WTC11 (cell line): ENCODE measurements at places on chromosomes 16 and 17. TPM values are rescaled to one million over a fixed set of nuclear protein-coding genes. Genes with fewer than 3 reads are reported as not detected.
A peak's percentile ranks its signal among the peaks of the same experiment; 100 is the strongest.

- no peak overlapping the region for H3K4me3 ChIP-seq
- H3K4me1 ChIP-seq: no peaks in the 10 kb centered on the region
- no peak overlapping the region for H3K27ac ChIP-seq
- no peaks in the 10 kb centered on the region for H3K27me3 ChIP-seq
- no peak for DNase-seq
Observed at GRCh38 chr17:5429191-5429887, 9.4 kb downstream of the RPAIN start.

DNA sequence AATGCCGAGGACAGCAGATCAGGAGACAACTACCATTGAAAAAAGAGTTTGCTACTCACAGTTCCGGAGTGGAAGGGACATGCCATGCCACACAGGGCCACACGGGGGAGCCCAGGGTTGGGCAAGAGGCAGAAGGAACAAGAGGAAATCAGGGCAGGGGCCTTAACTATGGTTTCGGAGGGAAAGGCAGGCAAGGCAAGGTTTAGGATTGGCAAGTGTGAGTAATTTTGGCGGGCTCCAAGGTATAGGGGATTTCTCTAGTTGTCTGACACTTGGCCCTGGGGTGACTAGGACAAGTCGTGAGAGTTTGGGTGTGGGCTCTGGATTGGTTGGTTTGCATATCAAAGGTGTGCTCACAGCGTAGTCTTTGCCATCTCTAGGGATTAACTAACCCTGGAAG lies 27.0 kb upstream of the NTN1 start:
- DNase-seq: peak; percentile 93
- H3K27ac ChIP-seq: no peak overlapping the region
- H3K4me1 ChIP-seq: peaks cover 18% of the 10 kb centered on the region
- peaks cover 5% of the 10 kb centered on the region for H3K27me3 ChIP-seq
- H3K36me3 ChIP-seq: no peaks in the 10 kb centered on the region
- H3K4me3 ChIP-seq: no peak overlapping the region

GRCh38 chr17:80615376-80615775 lies 70.7 kb downstream of the RPTOR start:
- H3K27ac ChIP-seq: no peak overlapping the region
- H3K4me1 ChIP-seq: peaks cover 22% of the 10 kb centered on the region
- no peaks in the 10 kb centered on the region for H3K27me3 ChIP-seq
- no peak for DNase-seq
- no peaks in the 10 kb centered on the region for H3K36me3 ChIP-seq

DNA sequence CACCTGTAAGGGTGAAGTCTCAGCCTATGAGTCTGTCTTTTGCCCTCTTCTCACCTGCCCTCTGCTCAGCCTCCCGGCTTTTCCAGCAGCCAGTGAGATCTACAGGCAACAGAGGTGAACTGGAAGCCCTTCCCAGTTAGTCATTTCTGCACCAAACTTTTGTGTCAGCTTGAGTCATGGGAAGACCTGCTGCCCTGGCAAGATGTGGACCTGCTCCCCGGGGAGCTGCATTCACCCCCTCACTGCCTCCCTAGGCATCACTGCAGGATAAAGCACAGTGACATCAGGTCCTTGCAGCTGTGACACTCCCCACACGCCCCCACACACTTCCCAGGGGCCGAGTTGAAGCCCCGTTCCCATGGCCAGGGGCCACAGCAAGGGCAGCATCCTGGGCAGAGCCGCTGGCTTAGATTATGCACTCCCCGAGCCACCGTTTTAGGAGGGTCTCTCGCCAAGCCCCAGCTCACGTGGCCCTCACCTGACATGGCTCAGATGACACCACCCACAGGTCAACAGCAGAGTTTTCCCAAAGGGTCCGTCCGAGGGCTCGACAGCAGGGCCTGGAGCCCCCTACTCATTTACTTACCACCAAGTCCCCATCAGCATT lies 6.5 kb upstream of the ABR start:
- DNase-seq: no peak
- peak overlapping the region; percentile 30; the same call in 1 of the 2 replicates for H3K4me3 ChIP-seq
- peaks cover 33% of the 10 kb centered on the region for H3K27me3 ChIP-seq
- H3K36me3 ChIP-seq: no peaks in the 10 kb centered on the region

- no peak overlapping the region for H3K27ac ChIP-seq
- H3K4me1 ChIP-seq: peaks cover 15% of the 10 kb centered on the region
- DNase-seq: no peak
- H3K36me3 ChIP-seq: peaks cover 7% of the 10 kb centered on the region
Observed at GRCh38 chr16:64826374-64826773, 295.5 kb downstream of the CDH11 start.

Gene ATP1B2
- 29.1 to 37.5 TPM (median 35.9 TPM) in 3 replicates for total RNA-seq

Gene EVI2A
- 0.09 to 0.16 TPM (median 0.15 TPM) in 3 replicates for total RNA-seq
